ENCODE measurements at places on chromosomes 5 and 9. TPM values are rescaled to one million over a fixed set of nuclear protein-coding genes. Genes with fewer than 3 reads are reported as not detected.

DRD1 gene
- total RNA-seq = not detected

TAF1L gene
- not detected for total RNA-seq

IL9 gene
- total RNA-seq = not detected

RAD23B gene
- 42.4 TPM for total RNA-seq

SH3RF2 gene
- total RNA-seq = 0.88 TPM

KCNV2 gene
- total RNA-seq = not detected

EPB41L4A gene
- total RNA-seq = 19.6 TPM

RPP25L gene
- 18.1 TPM for total RNA-seq

PFN3 gene
- not detected for total RNA-seq

PRRC2B gene
- total RNA-seq = 125 TPM

SPATA6L gene
- 5.0 TPM for total RNA-seq

MLANA gene
- total RNA-seq = not detected

GRCh38 chr5:135312255-135312935 lies 86.6 kb downstream of the MACROH2A1 start:
- no peak overlapping the region for H3K27ac ChIP-seq
- no peaks in the 10 kb centered on the region for H3K27me3 ChIP-seq
- no peaks in the 10 kb centered on the region for H3K36me3 ChIP-seq
- H3K4me3 ChIP-seq = no peak overlapping the region
- no peak for DNase-seq

GRCh38 chr9:91056917-91057316 lies 255.3 kb downstream of the SYK start:
- DNase-seq = no peak
- no peaks in the 10 kb centered on the region for H3K36me3 ChIP-seq
- H3K27ac ChIP-seq = peak overlapping the region; percentile 87
- no peaks in the 10 kb centered on the region for H3K4me1 ChIP-seq

DNA sequence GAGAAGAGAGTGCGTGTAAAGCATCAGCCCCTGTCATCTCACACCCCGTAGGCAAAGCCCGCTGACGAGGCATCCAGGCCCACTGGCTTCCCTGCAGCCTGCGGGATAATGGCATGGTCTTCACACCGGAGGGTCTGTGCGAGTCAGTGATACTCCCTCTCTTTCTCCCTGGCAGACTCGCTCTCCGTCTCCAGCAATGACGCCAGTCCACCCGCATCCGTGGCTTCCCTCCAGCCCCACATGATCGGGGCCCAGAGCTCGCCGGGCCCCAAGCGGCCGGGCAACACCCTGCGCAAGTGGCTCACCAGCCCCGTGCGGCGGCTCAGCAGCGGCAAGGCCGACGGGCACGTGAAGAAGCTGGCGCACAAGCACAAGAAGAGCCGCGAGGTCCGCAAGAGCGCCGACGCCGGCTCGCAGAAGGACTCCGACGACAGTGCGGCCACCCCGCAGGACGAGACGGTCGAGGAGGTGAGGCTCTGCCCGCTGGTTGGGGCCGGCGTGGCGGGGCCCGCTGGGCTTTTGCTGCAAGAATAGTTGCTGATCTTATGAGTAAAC lies 120.7 kb upstream of the OTULINL start:
- H3K27me3 ChIP-seq = no peaks in the 10 kb centered on the region
- no peaks in the 10 kb centered on the region for H3K4me1 ChIP-seq
- no peak overlapping the region for H3K27ac ChIP-seq
- DNase-seq = no peak
- no peak overlapping the region for H3K4me3 ChIP-seq

GRCh38 chr5:125826214-125826613 lies 597.0 kb upstream of the GRAMD2B start:
- no peak for DNase-seq
- H3K27me3 ChIP-seq = no peaks in the 10 kb centered on the region
- H3K27ac ChIP-seq = no peak overlapping the region
- no peaks in the 10 kb centered on the region for H3K4me1 ChIP-seq

DNA sequence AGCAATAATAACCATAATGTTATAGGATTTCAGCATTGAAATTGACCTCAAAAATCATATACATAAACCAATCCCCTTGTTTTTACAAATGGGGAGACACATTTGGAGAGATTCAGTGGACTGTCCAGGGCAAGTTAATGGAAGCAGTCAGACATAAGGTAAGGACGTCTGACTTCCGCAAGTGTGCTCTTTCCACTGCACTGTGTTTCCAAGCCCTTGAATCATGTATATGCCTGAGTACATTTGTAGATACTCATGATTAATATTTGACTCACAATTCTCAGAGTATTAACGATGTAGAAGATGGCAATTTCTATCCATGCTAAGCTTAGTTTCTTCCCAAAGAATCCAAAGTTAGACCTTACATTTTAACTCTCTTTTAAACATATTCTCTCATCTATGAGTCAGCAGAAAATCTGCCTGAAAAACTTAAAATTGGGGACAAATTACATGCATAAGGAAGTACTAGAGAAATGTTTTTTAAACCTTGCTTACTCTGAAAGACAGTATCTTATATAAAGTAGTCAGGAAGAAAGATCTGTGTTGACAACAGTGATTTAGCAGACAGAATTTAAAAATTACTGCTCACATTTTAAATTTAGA lies 165.3 kb downstream of the NFIB start:
- H3K27ac ChIP-seq = no peak overlapping the region
- no peak for DNase-seq
- no peaks in the 10 kb centered on the region for H3K27me3 ChIP-seq

GRCh38 chr9:12681620-12682019 lies 11.6 kb upstream of the TYRP1 start:
- no peak for DNase-seq
- H3K4me1 ChIP-seq = no peaks in the 10 kb centered on the region
- no peak overlapping the region for H3K27ac ChIP-seq
- no peaks in the 10 kb centered on the region for H3K36me3 ChIP-seq
- no peaks in the 10 kb centered on the region for H3K27me3 ChIP-seq

- H3K27ac ChIP-seq = peak overlapping the region; percentile 19
- H3K4me1 ChIP-seq = no peaks in the 10 kb centered on the region
- no peak for DNase-seq
Observed at GRCh38 chr5:1497242-1497777, 26.4 kb downstream of the LPCAT1 start.

DNA sequence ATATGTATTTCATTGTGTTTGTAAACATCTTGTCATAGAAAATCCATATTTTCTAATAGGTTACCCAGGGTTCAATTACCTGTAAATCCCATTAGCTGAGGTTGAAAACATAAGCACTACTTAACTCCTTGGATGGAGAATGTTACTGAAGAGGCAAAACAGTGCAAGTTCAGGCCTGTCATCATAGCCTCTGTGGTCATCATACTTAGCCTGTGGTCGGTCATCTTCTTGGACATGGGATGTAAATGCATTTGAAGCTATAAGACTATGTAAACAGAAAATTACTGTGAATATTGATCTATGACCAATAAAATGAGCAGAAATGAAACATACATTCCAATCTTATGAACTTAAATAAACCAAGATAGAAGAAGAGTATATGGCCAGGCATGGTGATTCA lies 164.7 kb downstream of the CHSY3 start:
- no peaks in the 10 kb centered on the region for H3K4me1 ChIP-seq
- H3K36me3 ChIP-seq = no peaks in the 10 kb centered on the region
- H3K27me3 ChIP-seq = no peaks in the 10 kb centered on the region
- no peak overlapping the region for H3K27ac ChIP-seq
- DNase-seq = no peak

DNA sequence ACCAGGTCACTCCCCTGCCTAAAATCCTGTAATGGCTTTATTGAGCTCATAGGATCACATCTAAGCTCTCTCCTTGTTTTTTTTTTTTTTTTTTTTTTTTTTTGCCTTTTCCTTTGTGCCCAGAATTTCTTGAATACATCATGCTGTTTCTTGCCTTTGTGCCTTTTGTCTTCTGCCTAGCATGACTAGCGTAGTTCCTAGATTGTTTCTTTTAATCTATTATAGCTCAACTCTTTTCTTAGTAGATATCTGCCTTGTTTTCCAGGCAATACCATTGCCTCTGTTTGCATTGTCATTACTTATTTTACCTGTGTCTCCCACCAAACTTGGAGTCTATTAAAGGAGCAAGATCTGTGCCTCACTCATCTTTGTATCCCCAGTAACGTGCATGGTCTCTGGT lies 106.1 kb upstream of the C9orf72 start:
- no peaks in the 10 kb centered on the region for H3K27me3 ChIP-seq
- no peaks in the 10 kb centered on the region for H3K36me3 ChIP-seq
- no peak for DNase-seq
- H3K4me1 ChIP-seq = no peaks in the 10 kb centered on the region

- DNase-seq = no peak
- no peaks in the 10 kb centered on the region for H3K36me3 ChIP-seq
- no peak overlapping the region for H3K27ac ChIP-seq
Observed at GRCh38 chr9:36818242-36818938, 215.7 kb downstream of the PAX5 start.

GRCh38 chr9:7963026-7963425 lies 163.4 kb upstream of the DMAC1 start:
- H3K4me3 ChIP-seq = no peak overlapping the region
- no peak overlapping the region for H3K27ac ChIP-seq
- no peaks in the 10 kb centered on the region for H3K4me1 ChIP-seq
- no peaks in the 10 kb centered on the region for H3K36me3 ChIP-seq

GRCh38 chr9:128321879-128322403 lies 306 bp downstream of the TRUB2 start:
- H3K27me3 ChIP-seq = no peaks in the 10 kb centered on the region
- H3K27ac ChIP-seq = peak overlapping the region; percentile 90
- H3K36me3 ChIP-seq = no peaks in the 10 kb centered on the region
- no peaks in the 10 kb centered on the region for H3K4me1 ChIP-seq
- H3K4me3 ChIP-seq = peak overlapping the region; percentile 85

- no peak for DNase-seq
- no peak overlapping the region for H3K4me3 ChIP-seq
- H3K27ac ChIP-seq = no peak overlapping the region
- H3K36me3 ChIP-seq = no peaks in the 10 kb centered on the region
Observed at GRCh38 chr9:69601698-69602097, 70.5 kb downstream of the APBA1 start.

GRCh38 chr9:137161558-137162486 lies 8.0 kb downstream of the LRRC26 start:
- H3K4me1 ChIP-seq = no peaks in the 10 kb centered on the region
- no peak overlapping the region for H3K27ac ChIP-seq
- no peak overlapping the region for H3K4me3 ChIP-seq
- no peak for DNase-seq
- H3K36me3 ChIP-seq = no peaks in the 10 kb centered on the region

- DNase-seq = no peak
- no peak overlapping the region for H3K27ac ChIP-seq
- no peak overlapping the region for H3K4me3 ChIP-seq
- H3K4me1 ChIP-seq = no peaks in the 10 kb centered on the region
- no peaks in the 10 kb centered on the region for H3K36me3 ChIP-seq
Observed at GRCh38 chr5:42854795-42855194, 43.1 kb upstream of the SELENOP start.

DNA sequence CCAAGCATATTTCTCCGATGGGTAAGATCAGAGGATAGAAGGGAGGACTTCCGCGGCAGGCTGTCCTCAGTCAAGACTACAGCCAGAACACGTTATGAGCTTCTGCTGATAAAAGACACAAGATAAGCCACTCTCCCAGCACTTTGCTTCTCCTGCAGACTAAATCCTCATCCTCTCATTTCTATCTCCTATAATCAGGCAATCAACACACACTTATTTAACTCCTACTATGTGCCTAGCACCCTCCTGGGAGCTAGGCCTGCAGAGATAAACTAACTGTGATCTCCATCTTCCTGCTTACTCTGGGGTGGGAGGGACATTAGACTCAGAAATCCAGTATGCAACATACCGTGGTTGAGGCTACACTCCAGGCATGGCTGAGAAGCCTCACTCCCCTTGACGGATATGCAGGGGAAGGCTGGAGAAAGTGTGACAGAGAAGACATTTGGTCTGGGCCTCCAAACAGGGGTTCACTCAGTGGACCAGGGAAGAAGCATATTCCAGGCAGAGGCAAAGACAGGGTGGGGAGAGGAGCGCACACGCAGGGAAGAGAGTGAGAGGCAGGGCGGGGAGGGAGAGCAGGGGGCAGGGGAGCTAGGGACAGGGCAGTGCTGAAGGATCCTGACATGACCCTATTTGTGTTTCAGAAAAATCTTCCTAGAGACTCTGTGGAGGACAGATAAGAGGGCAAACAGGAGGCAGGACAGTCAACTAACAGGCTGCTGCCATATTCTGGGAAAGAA lies 274.1 kb downstream of the DENND1A start:
- H3K36me3 ChIP-seq = no peaks in the 10 kb centered on the region
- no peak overlapping the region for H3K4me3 ChIP-seq
- no peak for DNase-seq
- H3K27me3 ChIP-seq = no peaks in the 10 kb centered on the region
- no peak overlapping the region for H3K27ac ChIP-seq

DNA sequence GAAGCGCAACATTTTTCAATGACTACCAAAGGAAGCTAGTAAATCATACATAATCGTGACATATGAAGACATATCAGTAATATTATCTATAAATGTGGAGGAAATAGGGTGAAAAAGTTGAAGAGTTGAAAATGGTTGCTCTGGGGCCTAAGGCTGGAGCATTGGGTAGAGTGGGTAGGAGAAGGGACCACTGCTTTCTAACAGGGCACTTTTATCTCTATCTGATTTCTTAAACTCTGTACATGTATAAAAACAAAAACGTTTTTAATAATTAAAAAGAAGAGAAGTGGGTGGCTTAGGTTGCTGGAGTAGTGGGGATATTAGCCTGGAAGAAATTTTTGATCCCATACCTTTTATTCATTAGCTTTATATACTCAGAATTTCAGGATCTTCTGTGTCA lies 44.2 kb upstream of the ITGA1 start:
- no peak for DNase-seq
- H3K4me3 ChIP-seq = no peak overlapping the region
- no peaks in the 10 kb centered on the region for H3K27me3 ChIP-seq
- H3K36me3 ChIP-seq = no peaks in the 10 kb centered on the region
